ENCODE measurements at places on chromosomes 2 and 18.

DNA sequence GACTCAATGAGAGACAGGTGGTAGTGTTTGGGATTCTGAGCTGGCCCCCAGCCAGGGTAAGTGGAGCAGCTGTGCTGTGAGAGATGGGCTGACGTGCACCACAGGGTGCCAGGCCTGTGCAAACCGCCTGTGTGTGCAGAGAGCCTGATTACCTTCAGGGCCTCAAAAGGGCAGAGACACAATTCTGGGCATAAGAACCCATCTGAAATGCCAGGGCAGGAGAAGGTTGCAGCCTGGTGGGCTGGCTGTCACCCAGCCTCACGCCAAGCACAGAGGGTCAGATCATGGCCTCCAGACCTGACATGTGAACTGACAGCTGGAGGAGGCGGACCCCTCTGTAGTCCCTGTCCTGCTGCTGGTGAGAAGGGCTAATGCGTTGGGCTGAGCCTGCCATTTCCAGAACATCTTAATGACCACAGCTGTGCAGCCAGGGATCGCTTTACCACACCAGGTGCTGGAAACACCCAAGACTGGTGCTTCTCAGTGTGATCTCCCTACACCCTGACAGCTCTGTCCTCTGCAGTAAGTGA lies 100.9 kb downstream of the ARL4C start:
- DNase-seq = peak; percentile 96

DNA sequence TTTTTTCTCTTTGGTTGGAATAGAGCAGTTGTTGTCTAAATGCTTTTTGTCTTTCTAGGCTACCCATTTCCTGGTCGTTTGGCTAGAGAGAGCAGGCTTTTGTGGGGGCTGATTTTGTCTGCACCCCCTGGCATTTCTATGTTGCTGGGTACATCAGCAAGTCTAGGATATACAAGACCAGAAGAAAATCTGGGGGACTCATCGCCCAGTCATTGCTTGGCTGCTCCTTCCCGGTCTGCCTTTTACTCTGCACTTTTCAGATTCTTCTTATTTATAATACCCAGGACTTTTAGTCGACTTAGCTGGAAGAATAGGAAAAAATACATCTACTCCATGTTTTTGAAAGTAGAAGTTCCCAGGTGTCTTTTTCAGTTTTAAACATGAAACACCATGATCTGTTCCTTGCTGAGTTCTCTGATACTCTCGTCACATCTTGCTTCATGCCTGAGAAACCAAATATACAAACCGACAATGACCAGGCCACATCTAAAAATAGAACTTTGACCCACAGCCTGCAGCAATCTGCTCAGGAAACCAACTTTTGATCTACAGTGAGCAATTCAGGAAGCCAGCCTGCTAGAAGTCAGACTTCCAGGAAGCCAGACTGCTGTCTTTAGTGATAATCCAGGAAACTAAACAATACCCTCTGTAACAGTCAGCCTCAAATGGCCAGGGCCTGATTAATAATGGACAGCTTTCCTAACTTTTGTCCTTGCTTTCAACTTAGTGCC lies 163.8 kb upstream of the MEX3C start:
- no peak for DNase-seq

GRCh38 chr2:132720393-132720792 lies 50.4 kb upstream of the LYPD1 start:
- DNase-seq = no peak

GRCh38 chr2:54975598-54976492 lies 74.4 kb downstream of the RTN4 start:
- no peak for DNase-seq

DNA sequence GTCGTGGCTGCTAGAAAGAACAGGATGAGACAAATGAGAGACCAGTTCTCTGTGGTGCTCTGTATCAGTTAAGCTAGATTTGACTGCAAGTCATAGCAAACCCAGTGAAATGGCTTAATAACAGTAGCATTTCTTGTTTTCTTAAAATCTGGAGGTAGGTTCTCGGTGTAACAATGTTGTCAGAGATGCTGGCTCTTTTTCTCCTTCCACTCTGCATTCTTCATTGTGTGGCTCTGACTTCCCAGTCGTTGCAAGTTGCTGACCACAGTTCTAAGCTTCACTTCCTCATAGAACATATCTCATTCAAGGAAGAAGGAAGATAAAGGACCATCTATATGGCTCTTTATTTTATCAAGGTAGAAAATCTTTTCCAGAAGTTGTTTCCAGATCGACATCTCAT lies 7.9 kb upstream of the CKAP2L start:
- DNase-seq = no peak

DNA sequence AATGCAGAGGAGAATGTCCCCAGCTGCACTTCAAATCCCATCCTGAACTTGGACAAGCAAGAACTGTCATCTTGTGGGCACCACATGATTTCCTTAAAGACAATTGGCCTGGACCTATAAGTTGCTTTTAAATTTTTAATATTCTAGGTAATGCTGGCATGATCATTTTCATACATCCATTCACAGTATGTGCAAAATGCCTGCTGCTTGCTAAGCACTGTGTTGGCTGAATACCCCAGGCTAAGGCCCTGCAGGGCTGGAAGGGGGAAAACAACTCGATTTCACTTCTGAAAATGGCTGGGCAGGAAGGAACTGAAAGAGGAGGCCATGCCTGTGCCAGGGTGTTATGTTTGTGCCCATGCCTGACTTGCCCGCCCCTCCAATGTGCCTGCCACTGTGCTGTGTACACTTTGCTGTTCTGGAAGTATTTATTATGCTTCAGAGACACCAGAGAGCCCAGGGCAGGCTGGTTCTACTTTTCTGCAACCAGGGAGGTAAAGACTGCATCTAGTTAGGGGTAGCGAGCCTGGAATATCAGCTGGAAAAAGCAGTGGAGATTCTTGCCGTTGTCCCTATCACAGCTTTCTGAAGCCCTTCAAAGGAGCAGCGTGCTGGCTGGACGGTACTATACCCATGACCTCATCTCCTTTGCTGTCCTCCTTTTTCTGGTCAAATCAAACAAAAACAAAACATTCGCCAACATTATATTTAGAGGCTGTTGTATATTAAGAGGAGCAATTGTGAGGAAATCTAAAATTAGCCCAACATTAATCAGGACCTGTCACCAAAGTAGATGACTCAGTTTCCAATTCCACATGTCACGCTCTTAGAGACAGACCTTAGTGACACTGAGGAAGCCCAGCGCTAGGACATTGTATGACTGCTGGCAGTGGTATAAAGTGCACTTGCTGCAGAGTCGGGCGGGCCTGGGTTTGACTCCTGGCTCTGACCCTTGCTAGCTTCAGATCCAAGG lies 158.1 kb downstream of the DDX1 start:
- DNase-seq = no peak

DNA sequence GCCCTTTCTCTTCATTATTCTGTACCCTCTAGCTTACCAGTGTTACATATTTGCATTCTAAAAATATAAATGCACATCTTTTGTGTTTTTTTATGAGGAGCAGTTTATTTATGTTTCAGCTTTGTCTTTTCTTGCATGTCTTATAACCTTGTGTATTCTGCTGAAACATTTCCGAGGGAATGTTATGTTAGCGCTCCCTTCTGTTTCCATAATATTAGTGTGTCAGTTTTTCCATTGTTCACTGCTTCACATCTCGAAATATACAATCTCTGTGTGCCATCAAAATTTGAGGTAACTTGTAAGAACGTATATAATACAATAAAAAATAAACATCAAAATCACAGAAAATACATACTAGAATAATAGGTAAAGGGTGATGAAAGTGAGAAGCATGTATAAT lies 153.3 kb downstream of the PKP4 start:
- DNase-seq = no peak

- DNase-seq = no peak
Measured at GRCh38 chr2:72109291-72109690, 38.4 kb downstream of the CYP26B1 start.

DNA sequence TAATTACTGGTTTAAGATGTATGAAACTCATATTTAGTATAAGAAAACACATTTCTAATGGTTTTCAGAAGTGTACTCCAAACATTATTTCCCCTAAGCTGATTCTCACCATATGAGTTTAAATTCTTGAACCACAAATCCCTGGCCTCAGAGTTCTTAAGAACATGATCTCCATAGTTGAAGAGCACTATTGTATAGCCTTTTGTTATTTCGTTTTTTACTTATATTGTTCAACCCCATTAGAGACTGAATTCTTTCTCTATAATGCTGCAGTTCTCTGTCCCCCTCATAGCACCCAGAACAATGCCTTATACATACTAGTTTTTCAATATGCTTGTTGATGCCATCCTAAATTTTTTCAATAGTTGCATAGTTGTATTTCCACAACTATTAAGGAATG lies 85.5 kb upstream of the TMEM17 start:
- no peak for DNase-seq

DNA sequence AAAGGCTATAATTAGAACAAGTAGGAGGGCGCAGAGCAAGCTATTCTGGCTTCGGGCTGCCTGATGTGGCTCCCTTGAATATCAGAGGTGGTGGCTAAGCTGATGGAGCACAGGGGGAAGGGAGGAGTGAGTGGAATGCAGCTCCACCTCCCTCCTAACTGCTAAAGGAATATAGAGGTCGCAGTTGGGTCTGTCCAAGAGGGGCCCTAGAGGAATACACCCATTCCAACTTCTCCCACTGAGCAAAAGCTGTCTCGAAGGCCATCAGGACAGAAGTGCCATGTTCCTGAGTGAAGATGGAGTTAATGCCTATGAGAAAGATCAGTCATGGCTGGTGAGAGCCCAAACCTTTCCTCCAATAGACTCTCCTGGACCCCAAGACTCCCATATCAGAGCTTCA lies 32.8 kb upstream of the MARCO start:
- DNase-seq = no peak

DNA sequence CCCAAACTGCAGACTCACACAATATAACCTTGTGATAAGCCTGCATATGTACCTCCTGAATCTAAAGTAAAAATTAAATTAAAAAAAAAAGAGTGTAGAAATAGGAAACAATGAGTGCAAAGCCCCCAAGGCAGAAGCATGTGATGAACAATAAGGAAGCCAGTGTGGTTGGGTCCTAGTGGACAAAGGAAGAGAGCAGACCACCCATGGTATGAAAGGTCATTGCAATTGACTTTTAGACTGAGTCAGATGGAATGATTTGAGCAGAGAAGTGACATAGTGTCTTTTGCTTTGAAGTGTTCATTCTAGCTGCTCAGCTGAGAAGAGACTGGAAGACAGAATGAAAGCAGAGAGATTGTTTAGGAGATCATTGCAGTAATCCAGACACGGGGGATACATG lies 417.1 kb downstream of the RAD51AP2 start:
- DNase-seq = no peak

DNA sequence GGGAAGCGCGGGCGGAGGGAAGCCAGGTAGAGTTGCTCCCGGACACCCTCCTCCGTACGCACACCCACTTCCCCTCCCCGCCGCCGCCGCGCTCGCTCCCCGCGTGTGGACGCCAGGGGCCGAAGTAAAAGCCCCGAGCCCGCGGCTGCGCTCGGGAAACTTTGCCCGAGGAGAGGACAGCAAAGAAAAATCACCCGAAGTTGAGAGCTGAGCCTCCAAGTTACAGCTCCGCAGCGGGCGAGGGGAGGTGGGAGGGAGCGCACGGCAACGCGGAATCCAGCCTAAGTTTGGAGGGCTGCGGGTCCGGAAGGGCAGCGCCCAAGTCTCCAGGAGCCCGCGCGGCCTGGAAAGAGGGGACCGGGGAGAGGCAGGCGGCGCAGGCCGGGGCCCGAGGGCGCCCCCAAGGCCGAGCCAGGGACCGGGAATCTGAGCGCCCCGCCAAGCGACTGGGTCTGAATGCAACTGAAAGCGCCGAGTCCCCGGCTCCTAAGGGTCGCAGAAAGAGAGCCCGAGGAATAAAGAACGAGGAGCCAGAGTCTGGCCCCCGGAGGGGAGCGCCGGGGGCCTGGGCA lies 706 bp upstream of the BCL11A start:
- no peak for DNase-seq

DNA sequence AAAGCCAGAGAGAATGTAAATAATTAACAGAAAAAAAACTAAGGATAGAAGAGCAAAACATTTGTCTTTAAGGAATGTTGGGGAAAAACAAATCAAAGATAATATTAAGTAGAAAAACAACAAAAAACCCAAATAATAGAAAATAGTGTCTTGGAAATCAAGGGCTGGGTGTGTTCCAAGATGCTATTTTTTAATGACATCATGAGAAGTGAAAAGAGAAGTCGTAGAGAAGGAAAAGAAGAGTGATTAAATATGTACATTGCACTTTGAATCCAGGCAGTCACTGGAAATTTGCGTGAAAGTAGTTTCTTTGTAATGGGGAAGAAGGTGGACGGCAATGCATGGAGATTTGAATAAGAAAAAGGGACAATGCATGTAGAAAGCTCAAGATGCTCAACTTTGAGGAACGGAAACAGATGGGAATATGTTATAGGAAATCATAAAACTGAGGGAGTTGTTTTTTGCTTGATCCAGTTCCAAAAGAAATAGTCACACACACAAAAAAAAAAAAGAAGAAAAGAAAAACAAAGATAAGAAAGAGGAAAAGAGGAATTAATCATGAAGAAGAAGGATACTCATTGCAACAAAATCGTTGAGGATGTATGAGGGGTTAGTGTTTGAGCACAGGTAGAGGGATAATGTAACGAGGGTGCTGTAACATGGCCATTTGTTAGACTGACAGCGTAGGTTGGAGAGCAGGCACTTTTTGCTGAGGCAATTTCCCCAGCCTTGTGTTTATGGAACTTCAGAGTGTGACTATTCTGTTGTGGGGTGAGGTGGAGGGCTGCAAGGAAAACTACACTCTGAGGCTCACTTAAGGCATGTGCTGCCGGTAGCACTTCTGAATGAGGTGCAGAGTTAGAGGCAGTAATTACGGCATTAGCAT lies 184.1 kb downstream of the CALCRL start:
- no peak for DNase-seq

DNA sequence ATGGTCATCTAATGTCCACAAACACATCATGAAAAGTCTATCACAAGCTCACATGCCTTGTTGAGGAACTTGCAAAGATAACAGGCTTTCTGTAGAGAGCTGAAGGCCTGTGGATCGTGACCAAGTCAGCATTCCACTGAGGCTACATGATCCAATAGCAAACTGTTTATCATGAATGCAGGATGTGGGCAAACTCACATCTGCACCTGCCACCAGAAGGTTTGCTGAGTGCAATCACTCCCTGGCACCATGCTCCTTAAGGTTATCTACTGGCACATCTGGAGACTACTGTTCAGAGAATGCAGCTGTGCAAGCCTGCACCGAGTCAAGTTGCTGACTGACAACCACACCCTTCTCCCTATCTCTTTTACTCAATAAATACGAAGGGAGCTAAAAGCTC lies 67.3 kb upstream of the ACAA2 start:
- DNase-seq = no peak

Measured in SHP77 treated with DMSO at 0.1 percent for 48 hours (cell line).